Effector memory CD8-positive, alpha-beta T cell (primary cell): ENCODE measurements at places on chromosomes 11 and 22.

GRCh38 chr11:57302489-57302888 is 22.3 kb downstream of the TNKS1BP1 start:
- no peak for DNase-seq

DNA sequence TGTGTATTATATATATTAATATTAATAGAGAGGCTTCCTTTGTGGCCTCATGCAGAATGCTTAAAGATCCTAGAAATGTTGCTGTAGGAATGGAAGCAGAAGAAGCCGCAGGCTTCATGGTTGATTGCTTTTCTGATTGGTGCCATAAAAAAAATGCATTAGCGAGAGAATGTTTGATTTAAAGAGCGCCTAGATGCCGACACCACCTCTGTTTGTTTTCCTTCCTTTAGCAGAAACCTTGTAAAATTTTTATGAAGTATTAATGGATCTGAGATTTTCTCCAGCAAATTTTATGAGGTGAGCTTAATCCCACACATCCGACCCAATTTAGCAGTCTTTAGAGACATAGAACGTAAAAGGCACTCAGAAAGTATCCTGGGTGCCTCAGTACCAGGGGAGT is 587.5 kb downstream of the NTM start:
- DNase-seq: no peak

DNA sequence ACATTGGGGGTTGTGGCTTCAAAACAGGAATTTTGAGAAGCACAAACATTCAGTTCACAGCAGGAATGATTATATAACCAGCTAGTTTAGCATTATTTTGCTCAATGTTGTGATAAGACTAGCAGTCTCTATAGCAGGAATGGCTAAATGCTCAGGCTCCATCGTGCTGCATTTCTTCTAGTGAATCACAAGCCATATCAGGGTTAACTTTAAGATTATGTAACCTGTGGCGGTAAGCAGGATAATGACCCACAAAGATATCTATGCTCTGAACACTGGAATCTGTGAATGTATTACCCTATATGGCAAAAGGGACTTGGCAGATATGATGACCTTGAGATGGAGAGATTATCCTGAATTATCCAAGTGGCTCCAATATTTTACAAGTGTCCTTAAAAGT is 14.8 kb downstream of the FSHB start:
- no peak for DNase-seq

DNA sequence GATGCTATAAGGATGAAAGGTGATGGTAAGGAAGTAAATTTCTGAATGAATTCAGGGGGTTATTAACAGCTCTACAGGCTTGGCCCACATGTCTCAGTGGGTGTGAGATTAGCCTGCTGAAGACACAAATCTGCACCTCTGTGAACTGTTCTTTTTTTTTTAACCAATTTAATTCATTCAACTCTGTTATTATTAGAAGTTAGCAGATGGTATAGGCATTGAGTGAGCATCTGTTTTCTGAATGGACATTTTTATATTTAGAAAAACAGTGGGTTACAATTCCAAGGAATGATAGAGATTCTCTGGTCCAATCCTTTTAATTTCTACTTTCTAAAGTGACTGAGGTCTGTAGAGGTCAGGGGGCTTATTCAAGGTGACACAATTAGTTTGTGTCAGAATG is 122.0 kb upstream of the SORL1-AS1 start:
- no peak for DNase-seq

GRCh38 chr11:129312730-129313503 is 62.7 kb upstream of the BARX2 start:
- DNase-seq: no peak

- DNase-seq: peak; percentile 67
Measured at GRCh38 chr11:13486926-13487660, 8.7 kb downstream of the PTH start.

DNA sequence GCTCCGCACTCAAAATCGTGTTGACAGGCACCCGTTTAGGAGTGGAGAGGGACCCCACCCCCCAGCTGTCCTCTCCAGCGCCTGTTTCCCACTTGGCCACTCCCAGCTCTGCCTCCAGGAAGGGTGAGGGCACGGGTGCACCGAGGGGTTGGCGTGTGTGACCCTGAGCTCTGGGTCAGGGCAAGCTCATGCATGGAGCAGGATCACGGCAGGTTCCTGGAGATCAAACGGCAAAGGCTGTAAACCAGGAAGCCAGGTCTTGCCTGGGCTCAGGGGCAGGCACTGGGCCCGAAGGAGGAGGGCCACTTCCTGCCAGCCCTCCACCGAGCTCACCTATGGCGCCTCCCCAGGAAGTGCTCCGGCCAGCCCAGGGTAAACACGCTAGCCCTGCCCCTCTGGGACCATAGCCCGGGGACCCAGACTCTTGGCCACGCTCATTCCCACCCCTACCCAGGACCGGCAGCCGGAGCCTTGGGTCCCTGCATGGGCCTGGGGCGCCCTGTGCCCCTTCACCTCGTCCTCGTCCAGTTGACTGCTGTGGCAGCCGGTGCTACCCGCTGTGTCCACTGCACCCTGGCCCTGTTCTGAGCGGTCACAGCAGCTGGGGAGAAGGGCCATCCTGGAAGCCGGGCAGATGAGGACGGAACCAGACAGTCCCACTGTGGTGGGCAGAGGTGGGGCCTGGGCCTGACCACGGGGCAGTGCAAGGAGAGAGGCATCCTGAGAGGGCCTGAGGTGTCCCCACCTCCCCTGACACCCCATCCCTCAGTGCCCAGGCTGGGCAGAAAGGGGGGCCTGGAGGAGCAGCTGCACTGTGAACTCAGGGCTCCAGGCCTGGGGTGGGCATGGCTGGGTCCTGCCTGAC is 1.0 kb upstream of the EPS8L2 start:
- no peak for DNase-seq

DNA sequence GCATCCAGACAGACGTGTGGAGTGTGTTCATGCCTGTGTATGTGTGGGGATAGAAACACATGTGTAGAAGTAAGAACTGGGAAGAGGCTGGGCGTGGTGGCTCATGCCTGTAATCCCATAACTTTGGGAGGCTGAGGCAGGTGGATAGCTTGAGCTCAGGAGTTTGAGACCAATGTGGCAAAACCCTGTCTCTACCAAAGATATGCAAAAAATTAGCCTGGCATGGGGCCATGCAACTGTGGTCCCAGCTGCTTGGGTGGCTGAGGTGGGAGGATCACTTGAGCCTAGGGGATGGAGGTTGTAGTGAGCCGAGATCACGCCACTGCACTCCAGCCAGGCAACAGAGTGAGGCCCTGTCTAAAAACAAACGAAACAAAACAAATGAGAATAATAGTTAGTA is 1166.6 kb downstream of the TBC1D22A start:
- no peak for DNase-seq

- DNase-seq: no peak
Measured at GRCh38 chr11:109644152-109644551, 222.2 kb downstream of the C11orf87 start.

DNA sequence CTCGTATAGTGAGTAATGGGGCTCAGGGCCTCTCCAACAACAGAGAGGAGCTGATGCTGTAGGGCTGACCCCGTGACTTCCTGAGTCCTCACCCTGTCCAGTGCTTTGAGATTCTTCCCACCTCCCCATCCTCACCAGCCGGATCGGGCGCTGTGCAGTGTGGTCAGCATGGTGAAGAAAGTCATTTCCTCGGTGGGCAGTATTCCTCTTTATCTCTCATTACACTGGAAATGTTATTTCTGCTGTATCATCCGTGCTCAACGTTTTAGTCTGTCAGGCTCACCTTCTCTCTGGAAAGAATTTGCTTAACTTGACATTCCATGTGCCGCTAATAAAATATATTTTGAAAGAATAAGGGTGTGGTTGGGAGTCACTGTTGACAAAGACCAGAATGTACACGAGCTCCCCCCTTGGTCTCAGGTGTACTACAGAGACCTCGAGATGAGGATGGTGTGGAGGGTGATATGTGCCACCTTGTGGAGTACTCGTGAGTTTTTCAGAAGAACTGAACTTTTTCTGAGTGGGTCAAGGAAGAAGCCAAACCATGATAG is 25.7 kb upstream of the SCGB1A1 start:
- no peak for DNase-seq

DNA sequence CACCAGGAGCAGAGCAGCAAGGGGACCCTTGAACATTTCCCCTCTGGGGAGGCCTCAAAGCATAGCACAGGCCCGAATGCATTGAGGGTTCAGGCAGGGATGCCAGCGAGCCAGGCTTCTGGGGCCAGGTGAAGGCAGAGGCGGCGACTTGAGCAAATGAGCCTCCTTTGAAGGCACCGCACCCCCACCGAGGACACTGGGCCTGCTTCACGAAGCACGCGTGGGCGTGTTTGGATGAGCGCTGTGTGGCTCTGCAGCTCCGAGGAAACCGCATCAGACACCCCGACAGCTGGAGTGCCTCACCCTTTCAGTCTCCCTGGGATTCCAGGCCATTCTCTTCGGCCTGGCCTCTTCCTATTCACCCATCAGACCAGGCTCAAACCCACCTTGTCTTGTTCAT is 301.8 kb downstream of the NTM start:
- no peak for DNase-seq

DNA sequence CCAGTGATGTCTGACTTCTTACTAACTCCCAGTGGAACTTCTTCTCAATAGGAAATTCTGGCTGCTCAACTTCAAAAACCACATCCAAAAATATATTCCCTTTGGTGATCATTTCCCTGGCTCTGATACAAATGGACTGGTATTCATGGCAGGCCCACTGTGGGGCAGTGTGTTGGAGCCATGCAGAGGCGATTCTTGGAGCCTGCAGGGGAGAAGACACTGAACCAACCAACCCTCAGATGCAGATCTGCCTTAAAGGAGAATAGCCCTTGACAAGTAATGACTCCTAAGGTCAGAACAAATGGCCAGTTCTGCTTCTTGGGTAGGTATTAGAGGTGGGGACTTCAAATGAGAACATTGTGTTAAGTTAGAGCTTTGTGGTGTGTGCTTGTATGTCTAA is 12.2 kb downstream of the OR4D9 start:
- no peak for DNase-seq

- no peak for DNase-seq
Measured at GRCh38 chr11:14362611-14363010, 3.6 kb upstream of the RRAS2 start.

GRCh38 chr11:6927030-6927617 is 898 bp downstream of the ZNF215 start:
- DNase-seq: no peak

- DNase-seq: no peak
Measured at GRCh38 chr22:35628732-35629131, 11.6 kb upstream of the MB start.

- no peak for DNase-seq
Measured at GRCh38 chr11:34449013-34449412, 10.3 kb downstream of the CAT start.

- no peak for DNase-seq
Measured at GRCh38 chr11:132504501-132505041, 1027.7 kb downstream of the OPCML start.

- no peak for DNase-seq
Measured at GRCh38 chr11:126418887-126419286, 63.4 kb downstream of the ST3GAL4 start.

- no peak for DNase-seq
Measured at GRCh38 chr11:126265811-126266210, 2.9 kb downstream of the SRPRA start.

GRCh38 chr11:75925785-75926164 is 110.8 kb downstream of the UVRAG start:
- no peak for DNase-seq

DNA sequence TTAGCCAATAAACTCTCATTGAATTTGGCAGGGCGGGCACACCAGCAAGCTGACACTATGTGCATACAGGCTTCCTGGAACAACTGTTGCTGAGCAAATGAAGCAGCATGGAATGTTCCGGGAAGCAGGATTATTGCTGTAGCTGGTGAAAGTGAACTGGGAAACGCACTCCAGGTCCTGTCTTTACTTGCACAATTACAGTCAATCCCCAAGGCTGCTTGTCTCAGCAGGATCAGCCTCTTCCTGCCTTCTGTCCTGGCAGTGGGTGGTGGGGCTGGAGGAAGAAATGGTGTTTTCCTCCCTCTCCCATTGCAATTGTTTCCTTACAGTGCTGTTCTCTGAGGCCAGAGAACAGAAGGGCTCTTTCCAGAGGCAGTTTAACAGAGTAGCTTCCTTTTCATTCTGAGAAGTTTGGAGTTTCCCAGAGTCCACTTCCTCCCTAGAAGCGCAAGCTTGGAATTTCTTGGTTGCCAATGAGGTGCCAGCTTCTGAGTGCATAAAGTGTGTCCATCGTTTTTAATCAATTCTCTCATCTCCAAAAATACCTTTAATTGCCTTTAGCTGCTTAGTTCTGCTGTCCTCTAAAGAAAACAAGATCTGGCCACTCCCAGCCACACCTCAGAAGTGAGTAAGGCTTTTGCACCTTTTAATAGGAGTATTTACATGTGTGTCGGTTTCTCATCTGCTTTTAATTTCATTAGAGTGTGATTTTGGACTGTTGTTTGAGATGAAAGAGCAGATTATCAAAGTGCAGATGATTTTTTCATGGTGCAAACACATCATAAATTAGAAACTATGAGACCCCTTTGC is 19.9 kb downstream of the CD44 start:
- no peak for DNase-seq

GRCh38 chr11:61908730-61909316 is 8.5 kb downstream of the RAB3IL1 start:
- no peak for DNase-seq

DNA sequence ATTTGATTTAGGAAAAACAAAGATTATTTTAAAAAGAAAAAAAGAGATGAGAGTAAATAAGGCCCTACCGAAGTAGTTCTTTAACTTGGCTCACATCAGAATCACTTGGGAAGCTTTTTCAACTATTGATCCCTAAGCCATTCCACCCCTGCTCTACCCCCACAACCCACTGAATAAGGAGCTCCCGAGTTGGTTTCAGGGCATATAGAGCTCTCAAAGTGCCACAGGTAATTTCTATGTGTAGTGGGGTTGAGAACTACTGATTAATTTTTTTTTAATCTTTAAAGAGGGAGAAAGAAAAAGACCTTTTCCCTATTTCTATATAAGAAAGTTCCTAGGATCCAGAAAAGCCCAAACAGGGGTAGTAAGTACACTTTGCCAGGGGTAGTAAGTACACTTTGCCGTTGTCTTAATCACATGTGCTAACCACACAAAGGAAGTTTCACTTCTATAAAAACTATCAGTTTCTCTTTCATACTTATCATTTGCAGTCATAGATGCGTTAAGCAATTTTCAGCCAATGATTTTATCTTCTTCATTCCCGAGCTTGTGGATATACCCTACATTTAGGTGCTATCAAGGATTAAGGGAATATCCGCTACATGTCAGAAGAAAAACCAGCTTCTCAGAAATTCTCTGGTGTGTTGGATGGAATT is 108.4 kb upstream of the ZC3H12C start:
- no peak for DNase-seq

- no peak for DNase-seq
Measured at GRCh38 chr11:69444381-69445130, 36.9 kb upstream of the LINC01488 start.
